HCEC 1CT (cell line): ENCODE measurements at places on chromosomes 11 and 22.

- DNase-seq: no peak
These were observed 134.1 kb downstream of the BBOX1 start for GRCh38 chr11:27174672-27175210.

GRCh38 chr11:86108191-86108590 lies 39.3 kb upstream of the PICALM start:
- no peak for DNase-seq

DNA sequence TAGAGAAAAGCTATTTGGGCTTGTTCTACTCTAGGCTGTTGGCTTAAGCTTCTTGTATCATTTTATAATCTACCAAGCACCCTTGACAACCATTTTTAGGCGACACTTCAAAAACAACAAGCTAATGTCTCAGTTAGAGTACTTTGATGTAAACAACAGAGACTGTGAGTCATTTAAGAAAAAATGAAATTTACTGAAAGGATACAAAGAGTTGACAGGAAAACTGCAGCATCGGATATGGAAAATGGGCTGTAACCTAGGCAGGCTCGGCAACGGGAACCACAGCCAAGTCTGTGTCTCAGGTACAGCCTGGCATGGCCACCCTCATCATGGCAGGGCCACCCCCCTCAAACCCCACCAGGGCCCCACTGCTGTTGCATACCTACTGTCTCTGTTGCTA lies 4.4 kb upstream of the RNF169 start:
- DNase-seq: peak; percentile 15

DNA sequence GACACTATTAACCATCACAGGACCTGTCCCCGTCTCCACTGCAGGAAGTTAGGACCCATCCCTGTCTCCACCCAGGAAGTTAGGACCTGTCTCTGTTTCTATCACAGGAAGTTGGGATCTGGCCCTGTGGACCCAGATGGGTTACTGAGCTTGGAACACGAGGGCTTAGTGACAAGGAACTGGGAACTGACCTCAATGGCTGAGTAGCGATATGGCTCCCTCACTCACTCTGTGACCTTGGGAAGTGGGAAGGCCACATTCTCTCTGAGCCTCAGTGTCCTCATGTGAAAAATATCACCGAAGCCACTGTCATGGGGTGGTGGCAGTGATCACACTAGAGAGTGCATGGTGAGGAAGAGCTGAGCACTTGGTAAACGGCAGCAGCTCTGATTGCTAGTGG lies 59.4 kb downstream of the FBLN1 start:
- no peak for DNase-seq

DNA sequence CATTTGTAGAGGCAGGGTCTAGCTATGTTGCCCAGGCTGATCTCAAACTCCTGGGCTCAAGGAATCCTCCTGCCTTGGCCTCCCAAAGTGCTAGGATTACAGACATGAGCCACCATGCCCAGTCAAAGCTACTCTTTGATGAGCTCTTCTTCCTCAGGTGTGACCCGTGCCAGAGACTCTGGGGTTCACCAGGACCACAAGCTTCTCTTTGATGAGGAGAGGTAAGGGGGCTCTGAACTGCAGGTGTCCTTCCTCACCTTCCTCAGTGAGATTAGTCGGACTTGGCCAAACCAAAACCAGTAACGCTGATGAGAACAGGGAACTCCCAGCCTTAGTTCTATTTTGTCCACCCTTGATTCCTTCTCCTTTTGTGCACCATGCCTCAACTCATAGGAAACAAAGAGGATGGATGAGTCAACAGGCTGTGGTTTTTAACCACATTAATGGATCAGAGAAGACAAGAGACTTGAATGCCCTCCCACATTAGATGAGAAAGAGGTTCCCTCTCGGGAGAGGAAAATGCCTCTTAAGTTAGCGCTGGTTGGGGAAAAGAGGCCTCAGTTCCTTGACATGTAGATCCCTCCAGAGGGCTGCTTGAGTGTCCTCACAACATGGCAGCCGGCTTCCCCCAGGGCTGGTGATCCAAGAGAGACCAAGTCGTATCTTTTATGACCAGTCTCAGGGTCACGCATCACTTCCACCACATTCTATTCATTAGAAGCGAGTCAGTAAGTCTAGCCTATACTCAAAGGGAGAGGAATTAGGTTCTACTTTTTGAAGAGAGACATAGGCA lies 25.7 kb upstream of the CTR9 start:
- DNase-seq: peak; percentile 84

- DNase-seq: no peak
These were observed 45.8 kb downstream of the PLAAT5 start for GRCh38 chr11:63445118-63445517.

DNA sequence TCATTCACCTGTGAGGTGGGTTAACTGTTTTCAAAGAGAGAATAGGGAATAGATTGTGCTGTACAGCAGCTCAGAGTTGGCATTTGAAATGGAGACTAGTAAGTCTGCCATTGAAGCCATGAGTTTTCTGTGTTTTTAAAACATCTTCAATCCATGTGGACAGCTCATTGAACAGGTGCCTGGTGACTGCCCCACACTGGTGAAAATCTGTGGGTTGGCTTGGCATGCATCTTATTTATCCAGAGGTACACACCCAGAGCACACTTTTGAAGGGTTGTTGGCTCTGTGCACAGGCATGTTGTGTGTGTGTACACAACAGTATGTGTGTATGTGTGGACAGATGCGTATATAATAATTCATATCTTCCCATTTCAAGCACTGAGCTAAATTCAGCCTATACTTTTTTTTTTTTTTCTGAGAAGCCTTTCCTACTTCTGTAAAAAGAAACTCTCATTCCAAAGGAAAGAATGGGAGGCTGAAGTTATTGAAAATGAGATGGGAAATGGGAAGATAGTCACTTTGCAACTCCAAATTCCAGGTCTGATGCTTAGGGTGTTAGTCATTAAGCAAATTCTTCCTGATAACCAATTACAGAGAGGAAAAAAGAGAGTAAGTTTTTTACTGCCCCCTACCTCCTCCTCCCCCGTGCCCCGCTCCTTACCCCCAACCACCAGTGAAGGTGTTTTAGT lies 7.0 kb upstream of the LYVE1 start:
- no peak for DNase-seq

DNA sequence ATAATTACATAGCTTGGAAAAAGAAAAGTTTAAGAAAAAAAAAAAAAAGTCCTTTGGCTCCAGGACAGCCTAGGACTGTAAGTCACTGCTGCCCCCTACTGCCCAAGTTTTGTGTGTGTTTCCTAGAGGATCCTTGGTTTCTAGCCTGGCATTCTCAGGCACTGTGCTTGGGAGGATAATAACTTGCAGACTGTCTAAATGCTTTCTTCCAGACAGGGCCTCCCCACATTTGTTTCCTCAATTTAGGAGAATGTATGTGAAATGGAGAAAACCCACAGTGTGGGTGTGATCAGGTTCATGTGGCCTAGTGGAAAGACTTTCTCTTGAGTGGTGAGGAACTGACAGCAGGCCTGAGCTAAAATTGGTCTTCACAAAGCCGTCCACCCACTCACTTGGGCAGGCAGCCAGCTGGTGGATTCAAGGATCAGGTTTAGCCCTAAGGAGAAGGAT lies 191.0 kb downstream of the NAV2 start:
- DNase-seq: peak; percentile 59

- no peak for DNase-seq
These were observed 45.5 kb upstream of the FTH1 start for GRCh38 chr11:62012832-62013461.

GRCh38 chr11:3224401-3225057 lies 5.9 kb upstream of the MRGPRG start:
- DNase-seq: no peak

GRCh38 chr11:85813721-85814120 lies 2.8 kb upstream of the SYTL2 start:
- no peak for DNase-seq

DNA sequence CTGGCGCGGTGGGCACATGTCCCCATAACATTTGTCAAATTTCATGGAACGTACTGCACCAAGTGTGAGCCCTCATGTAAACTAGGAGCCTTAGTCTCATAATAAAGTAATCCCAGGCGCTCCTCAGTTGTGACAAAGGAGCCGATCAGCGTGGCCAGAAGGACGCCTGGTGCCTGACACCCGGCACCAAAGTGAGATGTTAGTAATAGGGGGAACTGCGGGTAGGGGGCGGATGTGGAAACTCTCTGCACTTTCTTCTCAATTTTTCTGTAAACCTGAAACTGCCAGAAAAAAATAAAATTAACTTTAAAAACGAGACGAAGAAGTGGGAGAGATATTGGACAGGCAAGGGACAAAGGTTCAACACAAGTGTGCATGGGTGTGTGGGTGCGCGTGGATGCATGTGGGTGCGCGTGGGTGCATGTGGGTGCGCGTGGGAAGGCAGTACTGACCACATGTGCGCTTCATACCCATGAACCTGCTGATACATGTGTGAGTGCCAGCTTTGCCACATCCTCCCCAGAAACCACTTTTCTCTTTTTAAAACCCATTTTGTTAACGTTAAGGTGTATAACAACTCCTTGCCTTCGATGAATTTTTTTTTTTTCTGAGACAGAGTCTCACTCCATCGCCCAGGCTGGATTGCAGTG lies 55.4 kb upstream of the LINC01488 start:
- DNase-seq: no peak

DNA sequence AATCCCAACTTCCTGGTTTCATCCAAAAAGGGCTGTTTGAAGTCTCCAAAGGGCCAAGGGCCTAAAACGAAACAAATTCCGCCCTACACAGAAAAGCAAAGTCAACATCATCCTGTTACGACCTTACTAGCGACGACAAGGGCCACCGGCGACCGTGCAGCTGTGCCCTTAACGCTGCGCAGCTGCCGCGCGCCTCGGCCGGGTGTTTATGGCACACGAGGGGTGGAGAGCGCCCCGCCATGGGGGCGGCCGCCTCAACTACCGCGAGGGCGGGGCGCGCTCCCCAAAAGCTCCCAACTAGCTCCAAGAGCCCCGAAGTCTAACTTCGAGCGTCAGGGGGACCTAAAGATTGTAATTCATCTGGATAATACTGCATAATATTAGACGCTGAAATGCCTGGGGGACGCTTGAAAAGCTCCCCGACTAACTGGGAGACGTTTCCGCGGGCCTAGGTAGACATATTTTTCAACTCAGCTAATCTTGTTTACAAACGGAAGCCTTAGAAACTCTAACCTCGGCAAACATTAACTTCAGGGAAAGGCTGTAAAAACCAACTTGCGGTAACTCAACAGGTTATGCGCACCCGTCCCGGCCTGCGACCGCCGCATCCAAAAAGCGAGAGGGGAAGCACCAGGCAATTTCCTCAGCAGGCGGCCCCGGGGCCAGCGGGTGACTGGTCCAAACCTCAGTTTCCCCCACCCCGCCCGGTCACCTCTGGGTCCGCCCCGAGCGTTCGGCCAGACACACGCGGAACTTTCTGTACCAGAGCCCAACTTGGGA lies 694 bp downstream of the TMEM123 start:
- peak; percentile 71 for DNase-seq

GRCh38 chr11:63592975-63593395 lies 21.2 kb downstream of the PLAAT3 start:
- peak; percentile 17 for DNase-seq

GRCh38 chr11:5809122-5809519 lies 397 bp downstream of the OR52N2 start:
- no peak for DNase-seq

DNA sequence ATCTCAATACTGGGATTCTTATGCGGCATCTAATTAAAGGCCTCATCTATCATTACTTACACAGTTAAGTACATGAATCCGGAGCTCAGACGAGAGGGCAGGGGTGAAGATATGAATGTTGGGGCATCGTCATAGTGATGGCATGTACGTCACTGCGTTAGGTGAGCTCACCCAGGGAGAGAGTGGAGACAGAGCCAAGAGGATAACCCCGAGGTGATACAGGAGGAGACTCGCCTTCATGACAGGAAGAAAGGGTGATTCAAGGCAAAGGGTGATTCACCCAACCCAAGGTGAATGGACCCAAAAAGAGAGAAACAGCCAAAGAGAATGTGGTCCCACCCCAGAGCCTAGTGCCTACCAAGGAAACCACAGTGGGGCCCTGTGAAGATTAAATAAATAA lies 132.9 kb upstream of the BLID start:
- DNase-seq: no peak

GRCh38 chr22:18073467-18073866 lies 4.3 kb upstream of the PEX26 start:
- DNase-seq: no peak

GRCh38 chr11:46309814-46310259 lies 32.4 kb downstream of the CREB3L1 start:
- DNase-seq: no peak

GRCh38 chr11:8025816-8026215 lies 38.7 kb downstream of the EIF3F start:
- DNase-seq: peak; percentile 70

- peak; percentile 91 for DNase-seq
These were observed 220.2 kb upstream of the SNX19 start for GRCh38 chr11:131136486-131136885.

GRCh38 chr11:16001899-16002426 lies 354.4 kb downstream of the SOX6 start:
- DNase-seq: peak; percentile 92

DNA sequence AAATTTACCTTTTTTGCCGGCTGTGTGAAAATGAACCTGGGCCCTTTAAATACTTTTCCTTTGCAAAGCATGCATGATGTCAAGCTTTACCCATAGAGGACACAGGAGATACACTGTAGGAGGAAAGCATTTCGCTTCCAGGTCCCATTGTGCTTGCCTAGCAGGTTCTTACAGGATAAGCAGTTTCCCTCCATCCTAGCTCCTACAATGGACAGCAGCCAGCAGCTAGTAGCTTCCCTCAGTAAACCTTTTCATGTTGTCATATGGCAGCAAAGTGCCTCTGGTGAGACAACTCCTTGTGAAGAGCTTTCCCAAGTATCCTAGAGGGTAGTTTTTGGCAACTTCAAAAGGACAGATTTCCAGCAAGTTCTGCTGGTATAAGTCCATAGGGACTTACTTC lies 78.4 kb downstream of the RBFOX2 start:
- DNase-seq: no peak

DNA sequence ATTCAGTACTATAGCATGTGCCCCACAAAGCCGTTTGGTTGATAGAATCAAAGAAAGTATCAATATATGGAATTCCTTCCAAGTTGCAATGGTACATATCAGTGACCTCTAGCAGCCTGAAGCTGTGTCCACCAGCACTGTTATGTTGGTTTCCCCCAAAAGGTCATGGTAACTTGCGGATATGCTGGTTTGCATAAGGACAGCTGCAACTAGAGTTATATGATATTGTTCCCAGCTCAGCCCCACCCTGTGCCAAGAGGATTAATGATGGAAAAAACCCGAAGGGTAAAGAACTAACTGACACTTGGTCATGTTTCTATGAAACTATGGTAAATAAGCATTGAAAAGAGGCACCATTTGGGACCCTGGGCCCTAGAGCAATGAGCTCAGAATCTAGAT lies 93.5 kb downstream of the PDHX start:
- DNase-seq: no peak
